ENCODE measurements at places on chromosomes 12 and 14. TPM values are rescaled to one million over a fixed set of nuclear protein-coding genes. Genes with fewer than 3 reads are reported as not detected.

SLC5A8 gene
- not detected for total RNA-seq

P2RX4 gene
- 37.4 TPM for total RNA-seq

STON2 gene
- not detected for total RNA-seq

DNA sequence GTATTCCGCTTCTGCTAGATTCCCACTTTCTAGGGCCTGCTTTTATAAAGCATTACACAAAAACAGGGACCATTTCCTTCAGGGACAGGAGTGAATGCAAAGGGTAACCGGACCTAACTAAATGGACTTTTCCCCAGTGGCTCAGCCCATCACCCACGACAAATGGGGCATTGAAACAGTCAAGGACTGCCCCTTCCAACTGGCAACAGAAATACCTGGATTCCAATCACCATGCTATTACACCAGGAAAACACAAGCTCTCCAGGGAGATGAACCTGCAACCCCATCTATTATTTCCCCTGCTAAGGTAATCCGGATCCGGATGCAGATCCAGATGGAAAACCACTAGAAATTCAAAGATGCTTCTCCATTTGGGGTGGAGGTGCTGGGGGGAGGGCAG is 1.0 kb downstream of the MPHOSPH9 start:
- peak overlapping the region; percentile 97 for H3K4me3 ChIP-seq
- H3K27ac ChIP-seq, result no peak overlapping the region
- H3K27me3 ChIP-seq, result no peaks in the 10 kb centered on the region
- DNase-seq, result no peak
- H3K4me1 ChIP-seq, result peaks cover 56% of the 10 kb centered on the region

DNA sequence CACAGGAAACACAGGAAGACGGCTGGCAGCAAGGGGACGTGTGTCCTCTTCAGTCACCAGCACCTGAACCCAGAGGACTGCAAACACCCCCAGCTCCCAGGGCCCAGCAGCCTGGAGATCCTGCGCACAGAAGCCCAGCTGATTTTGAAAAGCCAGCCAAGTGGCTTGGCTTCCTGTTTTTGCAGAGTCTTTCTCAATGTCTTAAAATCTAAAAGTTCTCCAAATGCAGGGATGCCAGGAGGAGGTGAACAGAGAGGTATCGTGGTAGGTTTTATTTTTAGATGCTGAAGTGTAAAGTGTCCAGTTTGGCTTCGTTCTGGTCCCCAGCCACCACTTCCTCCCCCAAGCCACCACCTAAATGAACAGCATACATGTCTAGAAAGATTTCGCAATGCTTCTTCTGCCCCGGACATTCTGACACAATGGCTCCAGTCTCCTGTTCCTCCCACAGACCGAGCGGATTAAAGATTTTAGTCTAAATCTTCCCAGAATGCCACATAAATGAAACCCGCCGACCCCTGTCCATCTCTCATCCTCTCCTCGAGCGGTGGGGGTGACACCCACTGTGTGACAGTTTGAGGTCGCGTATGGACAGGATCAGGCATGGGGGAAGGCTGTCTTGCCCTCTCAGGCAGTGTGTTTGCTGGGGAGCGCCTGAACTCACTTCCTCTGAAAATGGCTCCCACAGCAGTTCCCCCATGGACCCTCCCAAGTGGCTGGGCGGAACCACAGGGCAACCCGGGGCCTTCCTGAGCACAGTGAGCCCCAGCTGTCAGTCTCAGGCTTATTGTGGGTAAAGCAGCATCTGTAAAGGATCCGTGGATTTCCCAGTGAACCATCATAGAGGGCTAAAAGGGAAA is 41.6 kb downstream of the ITPK1 start:
- H3K27ac ChIP-seq, result no peak overlapping the region
- DNase-seq, result peak; percentile 51
- no peak overlapping the region for H3K4me3 ChIP-seq
- peaks cover 10% of the 10 kb centered on the region for H3K4me1 ChIP-seq
- H3K36me3 ChIP-seq, result peaks cover 4% of the 10 kb centered on the region
- H3K27me3 ChIP-seq, result no peaks in the 10 kb centered on the region

- H3K27me3 ChIP-seq, result peaks cover 2% of the 10 kb centered on the region
- H3K4me3 ChIP-seq, result no peak overlapping the region
- H3K4me1 ChIP-seq, result peaks cover under 1% of the 10 kb centered on the region
- H3K36me3 ChIP-seq, result no peaks in the 10 kb centered on the region
Observed at GRCh38 chr12:98751580-98752115, 106.6 kb downstream of the APAF1 start.

DNA sequence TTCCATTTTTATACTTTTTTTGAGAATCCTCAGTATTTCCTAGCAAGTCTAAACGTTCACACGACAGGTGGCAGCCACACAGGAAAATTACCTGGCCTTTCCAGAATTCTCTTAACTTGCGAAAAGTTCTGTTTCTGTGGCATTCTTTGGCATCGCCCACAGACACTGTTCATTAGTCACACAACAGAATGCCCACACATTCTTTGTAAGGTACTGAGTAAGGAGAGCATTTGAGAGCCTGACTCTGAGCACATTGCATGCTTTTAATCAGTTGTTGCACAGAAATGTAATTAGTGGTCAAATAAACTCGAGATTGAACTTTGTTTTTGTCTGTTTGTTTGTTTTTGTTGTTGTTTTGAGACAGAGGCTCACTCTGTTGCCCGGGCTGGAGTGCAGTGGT is 52.4 kb downstream of the LMNTD1 start:
- no peak overlapping the region for H3K4me3 ChIP-seq
- no peaks in the 10 kb centered on the region for H3K4me1 ChIP-seq
- DNase-seq, result no peak
- H3K27ac ChIP-seq, result no peak overlapping the region
- no peaks in the 10 kb centered on the region for H3K36me3 ChIP-seq

Data from CD4-positive, alpha-beta T cell (primary cell).